HL-60 (cell line): ENCODE measurements at places on chromosomes 1 and 21.

GRCh38 chr1:96358057-96358456, 363.5 kb upstream of the PTBP2 start:
- DNase-seq = no peak

GRCh38 chr1:82517586-82517985, 716.9 kb downstream of the ADGRL2 start:
- DNase-seq = no peak

DNA sequence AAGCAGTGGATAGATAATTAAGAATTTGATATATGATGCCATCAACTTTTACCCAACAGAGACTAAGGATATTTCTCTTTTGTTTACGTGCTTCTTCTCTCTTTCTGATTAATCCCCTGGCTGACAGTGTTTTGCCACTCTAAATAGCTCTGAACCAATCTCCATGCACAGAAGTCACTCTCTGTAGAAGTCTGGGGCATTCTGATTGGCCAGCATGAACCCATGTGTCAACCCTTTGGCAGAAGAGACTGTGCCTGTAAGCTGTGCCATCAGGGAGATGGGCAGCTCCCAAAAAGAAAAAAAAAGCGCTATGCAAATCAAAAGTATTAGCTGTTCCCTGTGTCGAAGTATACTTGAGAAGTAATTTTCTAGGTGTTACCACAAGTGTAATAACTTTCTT, 34.1 kb upstream of the NRIP1 start:
- DNase-seq = no peak

DNA sequence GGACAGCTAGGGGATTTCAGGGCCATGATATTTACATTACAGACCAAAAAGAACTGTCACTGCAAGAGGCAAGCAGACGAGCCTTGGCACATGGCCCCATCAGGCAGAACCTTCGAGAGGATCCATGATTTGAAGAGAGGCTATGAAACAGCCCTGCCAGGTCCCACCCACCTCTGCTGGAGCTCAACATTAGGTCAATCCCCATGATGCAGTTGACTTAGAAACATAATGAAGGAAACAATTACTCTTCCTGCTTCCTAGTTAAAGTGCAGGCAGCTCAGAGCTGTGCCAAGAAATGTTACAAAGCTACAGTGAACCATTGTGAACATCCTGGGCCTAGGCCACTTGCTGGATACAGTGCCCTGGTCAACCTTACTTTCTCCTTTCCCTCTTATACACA, 41.7 kb upstream of the PTCH2 start:
- no peak for DNase-seq

- DNase-seq = no peak
Measured at GRCh38 chr21:20968391-20968790, 29.8 kb upstream of the NCAM2 start.

DNA sequence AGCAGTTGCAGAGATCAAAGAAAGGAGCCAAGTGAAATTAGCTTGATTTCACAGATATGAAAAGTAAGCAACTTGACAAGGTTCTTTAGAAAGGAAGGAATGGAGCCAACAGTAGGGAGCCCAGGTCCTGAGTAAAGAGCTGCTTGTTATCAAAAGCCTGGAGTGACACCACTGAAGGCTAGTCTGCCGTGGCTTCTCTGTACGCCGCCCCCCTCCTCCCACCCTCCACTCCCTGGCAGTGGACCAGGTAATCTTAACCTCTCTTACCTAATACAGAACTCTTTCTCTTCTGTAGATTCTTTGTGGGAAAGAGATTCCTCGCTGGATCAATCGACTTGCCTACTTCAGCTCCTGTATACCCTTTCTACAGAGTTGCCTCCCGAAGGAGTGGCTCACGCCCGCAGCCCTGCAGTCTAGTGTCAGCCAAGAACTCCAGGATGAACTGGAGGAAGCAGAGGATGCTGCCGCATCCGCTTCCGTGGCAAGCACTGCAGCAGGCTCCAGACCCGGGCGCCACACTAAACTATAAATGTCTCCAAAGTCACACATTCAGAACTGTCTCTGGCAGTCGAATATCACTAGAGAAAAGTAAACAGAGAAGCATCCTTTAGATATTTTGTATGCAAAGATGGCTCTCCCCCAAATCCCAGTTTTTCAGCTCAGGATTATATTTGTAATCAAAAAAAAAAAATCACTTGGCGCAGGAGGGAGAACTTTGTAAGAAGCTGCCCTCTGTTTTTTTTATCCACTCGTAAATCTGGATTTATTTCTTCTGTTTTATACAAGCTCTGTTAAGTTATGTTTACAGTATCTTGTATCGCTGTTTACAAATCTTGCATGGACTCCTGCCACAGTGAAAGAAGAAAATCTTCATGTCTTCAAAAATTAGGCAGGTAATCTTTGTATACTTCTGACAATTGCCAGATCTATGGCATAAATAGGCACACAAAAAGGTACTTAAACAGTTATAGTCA, 52.6 kb downstream of the DESI2 start:
- no peak for DNase-seq

- DNase-seq = no peak
Measured at GRCh38 chr1:10564063-10564462, 89.3 kb downstream of the PEX14 start.

DNA sequence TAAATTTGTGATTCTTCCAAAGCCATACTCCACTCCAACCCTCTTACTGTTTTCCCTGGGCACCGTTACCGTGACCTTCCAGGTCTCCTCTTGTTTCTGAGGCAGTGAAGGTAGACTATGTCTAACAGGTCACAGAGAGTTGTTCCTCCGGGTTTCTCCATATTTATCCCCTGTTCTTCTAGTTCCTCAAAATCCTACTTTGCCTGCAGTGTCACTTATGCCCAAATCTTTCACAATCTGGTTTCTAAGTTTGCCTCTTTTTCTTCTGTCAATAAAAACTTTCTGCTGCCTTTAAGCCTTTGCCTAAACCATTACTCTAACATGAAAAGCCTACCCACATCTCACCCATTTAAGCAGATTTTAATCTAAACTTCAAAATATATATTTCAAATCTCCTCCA, 87.7 kb downstream of the C4BPA start:
- DNase-seq = no peak

GRCh38 chr1:54138994-54139393, 13.8 kb downstream of the CDCP2 start:
- DNase-seq = no peak

DNA sequence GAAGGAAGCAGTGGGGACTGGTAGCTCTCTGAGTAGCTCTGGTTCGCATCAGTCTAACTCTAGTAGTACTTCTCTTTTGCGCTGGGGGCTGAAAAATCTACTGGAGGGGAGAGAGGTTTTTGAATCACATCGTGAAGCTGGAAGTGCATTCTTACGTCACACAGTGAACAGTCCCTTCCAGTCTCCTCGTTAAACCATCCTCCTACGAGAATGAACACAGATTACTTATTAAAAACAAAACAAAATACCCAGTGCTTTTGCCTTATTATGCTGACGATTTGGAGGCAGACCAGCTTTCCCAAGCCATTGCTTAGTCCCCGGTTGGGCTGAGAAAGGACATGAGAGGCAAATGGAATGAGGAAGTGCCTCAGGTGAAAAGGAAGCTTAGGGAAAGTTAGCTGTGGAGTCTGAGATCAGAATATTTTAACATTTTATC, 16.1 kb downstream of the HUNK start:
- DNase-seq = no peak

GRCh38 chr1:45442272-45442671, 48.7 kb downstream of the TESK2 start:
- no peak for DNase-seq

- DNase-seq = no peak
Measured at GRCh38 chr21:16408280-16408679, 678.5 kb downstream of the USP25 start.

DNA sequence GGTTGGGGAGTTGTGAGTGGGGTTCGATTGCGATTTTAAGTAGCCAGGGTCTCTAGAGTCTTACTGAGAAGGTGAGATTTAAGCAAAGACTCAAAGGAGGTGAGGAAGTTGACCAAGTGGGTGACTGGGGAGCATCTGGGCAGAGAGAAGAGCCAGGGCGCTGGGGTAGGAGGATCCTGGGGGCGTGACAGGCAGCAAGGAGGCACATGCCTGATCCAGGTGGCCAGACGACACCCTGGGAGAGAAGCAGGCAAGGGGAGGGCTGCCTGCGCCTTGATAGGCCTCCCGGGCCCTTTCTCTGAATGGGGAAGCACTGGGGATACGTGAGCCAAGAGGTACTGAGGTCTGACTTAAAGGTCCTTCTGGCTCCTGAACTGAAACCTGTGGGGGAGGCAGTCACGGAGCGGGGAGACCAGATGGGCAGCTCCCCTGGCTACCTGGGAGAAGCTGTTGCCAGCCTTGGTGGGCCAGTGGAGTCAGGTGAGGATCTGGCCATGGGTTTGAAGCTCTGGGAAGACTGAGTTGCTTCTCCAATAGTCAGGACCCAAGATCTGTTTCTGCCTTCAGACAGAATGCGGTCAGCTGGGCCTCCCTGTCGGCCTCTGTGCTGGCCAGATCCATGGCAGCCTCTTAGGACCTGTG, 5.4 kb downstream of the ZBTB48 start:
- no peak for DNase-seq

- DNase-seq = no peak
Measured at GRCh38 chr1:93576346-93576745, 105.3 kb downstream of the BCAR3 start.

GRCh38 chr1:151839457-151840403, at the start of gene C2CD4D:
TSS of gene C2CD4D (minus strand) at chr1:151839820. CDS start at chr1:151838989, 831 bp downstream.
- DNase-seq = no peak

DNA sequence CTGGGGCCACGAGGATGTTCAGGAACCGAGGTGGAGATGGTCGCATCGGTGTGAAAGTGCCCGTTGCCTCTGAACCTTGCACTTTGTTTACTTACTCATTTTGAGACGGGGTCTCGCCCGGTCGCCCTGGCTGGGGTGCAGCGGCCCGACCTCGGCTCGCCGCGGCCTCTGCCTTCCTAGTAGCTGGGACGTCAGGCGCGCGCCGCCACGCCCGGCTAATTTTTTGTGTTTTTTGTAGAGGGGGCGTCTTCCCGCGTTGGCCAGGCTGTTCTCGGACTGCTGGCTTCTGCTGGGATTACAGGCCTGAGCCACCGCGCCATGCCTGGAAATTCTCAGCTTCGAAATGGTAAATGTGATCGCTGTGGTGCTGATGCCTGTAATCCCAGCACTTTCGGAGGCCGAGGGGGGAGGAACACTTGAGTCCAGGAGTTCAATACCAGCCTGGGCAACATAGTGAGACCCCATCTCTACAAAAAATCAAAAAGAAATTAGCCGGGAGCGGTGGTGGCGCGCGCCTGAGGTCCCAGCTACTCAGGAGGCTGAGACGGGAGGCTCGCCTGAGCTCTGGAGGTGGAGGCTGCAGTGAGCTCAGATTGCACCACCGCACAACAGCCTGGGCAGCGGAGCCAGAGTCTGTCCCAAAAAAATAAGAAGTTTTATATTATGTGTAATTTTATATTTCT, 684 bp upstream of the MRPL20 start:
- no peak for DNase-seq

DNA sequence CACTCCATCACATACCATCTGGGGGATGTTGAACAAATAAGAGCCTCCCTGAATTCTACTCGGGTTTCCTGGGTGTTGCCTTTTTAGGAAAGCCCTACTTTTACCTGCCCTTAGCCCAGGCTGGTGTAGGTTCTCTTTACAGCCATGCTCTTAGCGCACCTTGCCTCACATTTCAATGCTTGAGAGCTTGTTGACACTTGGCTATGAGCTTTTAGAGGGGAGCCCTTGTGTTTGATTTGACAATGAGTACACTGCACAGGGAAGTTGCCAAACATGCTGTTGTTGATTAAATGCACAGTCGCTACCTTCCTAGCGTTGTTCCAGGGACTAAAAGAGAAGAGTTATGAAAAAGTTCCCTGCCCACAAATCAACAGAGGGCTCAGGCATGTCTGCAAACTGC, 103.8 kb downstream of the TRABD2B start:
- no peak for DNase-seq

GRCh38 chr1:54567961-54568360, 19.9 kb downstream of the ACOT11 start:
- DNase-seq = peak; percentile 80

DNA sequence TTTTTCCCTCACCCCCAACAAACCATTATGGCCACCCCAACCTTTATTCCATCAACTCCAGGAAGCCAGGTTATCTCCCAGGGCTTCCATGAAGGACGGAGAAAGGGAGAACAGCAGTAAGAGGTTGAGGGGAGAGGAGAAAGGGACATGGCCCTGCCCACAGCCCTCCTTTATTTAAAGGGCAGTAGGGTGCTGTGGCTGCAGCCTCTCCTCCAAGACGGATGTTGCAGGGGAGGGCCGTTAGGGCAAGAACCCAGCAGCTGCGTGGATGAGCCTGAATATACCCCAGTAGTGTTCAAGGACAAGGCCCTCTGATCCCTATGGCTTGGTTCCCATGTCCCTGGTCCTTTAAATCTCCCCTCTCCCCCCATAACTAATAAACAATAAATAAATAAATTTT, 5.9 kb downstream of the RXFP4 start:
- DNase-seq = no peak

- no peak for DNase-seq
Measured at GRCh38 chr21:28458446-28458845, 534.2 kb downstream of the LTN1 start.

GRCh38 chr1:100441146-100441545, 88.8 kb downstream of the CDC14A start:
- DNase-seq = no peak

DNA sequence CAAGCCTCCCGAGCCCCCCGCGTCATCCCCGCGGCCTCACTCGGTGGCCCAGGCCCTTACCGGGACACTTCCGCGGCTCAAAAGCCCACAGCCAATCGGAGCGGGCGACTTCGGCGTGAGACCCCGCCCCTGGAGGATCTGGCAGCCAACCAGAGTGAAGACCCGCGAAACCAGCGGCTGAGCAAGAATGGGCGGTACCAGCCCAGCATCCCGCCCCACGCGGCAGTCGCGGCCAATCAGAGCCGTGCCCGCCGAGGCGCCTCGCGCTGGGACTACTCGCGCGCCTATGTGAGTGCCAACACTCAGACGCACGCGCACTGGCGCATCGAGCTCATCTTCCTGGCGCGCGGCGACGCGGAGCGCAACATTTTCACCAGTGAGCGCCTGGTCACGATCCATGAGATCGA, 22.5 kb downstream of the DISP3 start:
- no peak for DNase-seq

DNA sequence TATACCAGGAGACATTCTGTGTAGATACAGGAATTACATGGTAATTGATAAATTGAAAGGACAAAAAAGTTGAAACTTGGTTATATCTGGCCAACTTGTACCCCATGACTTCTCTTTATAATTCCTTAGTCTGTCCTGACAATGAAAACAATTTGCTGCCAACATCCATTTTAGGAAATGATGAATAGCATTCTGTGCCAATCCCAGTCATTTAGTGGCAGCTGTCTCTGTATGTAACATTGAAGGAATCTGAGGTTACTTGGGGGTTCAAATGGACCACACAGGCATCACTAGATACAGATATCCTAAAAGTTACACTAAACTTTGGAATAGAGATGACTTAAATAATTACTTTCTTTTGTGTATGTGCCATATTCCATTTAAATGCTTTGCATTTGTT, 38.2 kb downstream of the DHX9 start:
- no peak for DNase-seq

GRCh38 chr1:243956450-243956849, 94.6 kb upstream of the ZBTB18 start:
- no peak for DNase-seq

- DNase-seq = peak; percentile 4
Measured at GRCh38 chr1:77350012-77350770, 68.4 kb downstream of the AK5 start.

GRCh38 chr1:2337081-2337480, 54.3 kb downstream of the MORN1 start:
- no peak for DNase-seq
